ENCODE measurements at places on chromosomes 16 and 17.

DNA sequence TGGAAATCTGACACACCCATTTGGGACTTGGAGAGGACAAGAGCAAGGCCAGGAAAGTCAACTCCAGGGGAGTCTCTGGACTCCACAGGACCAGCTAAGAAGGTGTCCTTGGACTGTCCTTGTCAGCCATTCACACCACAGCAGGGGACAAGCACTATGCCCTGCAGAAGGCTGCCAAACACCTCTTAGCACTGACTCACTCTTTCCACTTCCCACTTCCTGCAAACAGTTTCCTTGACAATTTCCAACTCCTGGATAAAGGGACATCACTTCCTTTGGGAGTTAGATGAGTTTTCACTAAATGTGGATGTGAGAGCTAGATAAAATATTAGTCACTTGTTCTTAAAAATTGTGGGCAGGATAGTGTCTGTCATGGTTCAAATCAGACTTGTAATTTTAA, 37.8 kb upstream of the BCAR1 start:
- no peak for DNase-seq

DNA sequence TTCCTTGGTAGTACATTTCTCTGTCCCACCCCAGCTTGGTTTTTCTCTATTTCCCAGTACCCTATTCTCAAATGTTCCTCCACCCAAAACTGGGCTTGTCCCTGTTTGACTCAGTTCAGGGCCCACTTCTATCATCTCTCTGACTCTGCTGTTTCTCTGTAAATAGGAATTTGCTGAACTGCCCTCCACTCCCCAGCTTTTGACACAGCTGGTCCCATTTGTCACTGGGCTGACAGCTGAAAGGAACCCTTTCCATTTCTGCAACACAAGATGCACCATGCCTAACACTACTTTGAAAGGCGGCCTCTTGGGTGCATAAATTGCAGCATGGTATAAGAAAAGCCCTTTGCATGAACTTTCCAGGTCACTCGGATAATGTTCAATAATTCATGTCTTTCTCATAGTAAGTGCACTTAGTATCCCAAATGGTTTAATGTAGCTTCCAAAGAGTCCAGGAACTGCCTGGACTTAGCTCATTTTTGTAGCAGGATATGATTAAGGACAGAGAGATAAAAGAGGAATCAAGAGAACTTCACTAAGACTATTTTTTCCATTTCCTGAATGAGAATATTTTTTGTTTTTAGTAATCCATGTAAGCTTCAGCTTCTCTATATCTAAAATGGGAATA, 256.7 kb downstream of the CDH11 start:
- no peak for DNase-seq

- DNase-seq = peak; percentile 25
Measured at GRCh38 chr16:71311553-71312158, 22.5 kb upstream of the CMTR2 start.

DNA sequence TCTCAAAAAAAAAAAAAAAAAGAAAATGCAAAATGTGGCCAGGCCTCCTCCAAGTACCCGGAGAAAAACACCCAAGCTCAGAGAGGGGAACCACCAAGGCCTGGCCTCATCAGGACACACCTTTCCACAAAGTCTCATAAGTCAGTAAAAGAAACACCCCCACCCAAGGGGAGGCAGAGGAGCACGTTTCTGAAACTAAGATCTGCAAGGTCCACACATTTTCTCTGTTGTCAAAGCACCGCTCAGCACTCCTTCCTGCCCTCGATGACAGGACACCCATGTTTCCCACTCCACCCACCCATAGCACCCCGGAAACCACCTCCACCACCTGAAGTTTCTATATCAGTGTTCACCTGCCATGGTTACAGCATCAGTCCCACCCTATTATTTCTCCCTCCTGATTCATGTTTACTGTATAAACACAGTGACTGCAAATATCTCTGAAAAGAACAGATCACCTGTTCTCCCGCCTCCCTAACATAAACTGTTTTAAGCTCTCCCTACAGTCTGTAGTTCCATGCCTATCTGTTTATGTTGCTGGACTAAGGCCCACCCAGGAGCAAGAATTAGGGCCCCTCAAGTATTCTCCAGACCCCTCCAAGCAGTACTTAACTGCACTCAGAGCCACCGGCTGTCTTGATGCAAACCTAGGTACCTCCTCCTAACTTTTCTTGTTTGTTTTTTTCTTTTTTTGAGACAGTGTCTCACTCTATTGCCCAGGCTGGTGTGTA, 2.0 kb downstream of the CORO7 start:
- peak; percentile 84 for DNase-seq

- no peak for DNase-seq
Measured at GRCh38 chr17:28911411-28912045, 8.6 kb upstream of the DHRS13 start.

GRCh38 chr16:54816471-54816870, 114.2 kb upstream of the IRX5 start:
- no peak for DNase-seq
